Epithelial cell of umbilical artery (primary cell): ENCODE measurements at places on chromosomes 5 and 9. TPM values are rescaled to one million over a fixed set of nuclear protein-coding genes. Genes with fewer than 3 reads are reported as not detected.

Gene PCDH12
- total RNA-seq = 20.5 and 32.1 TPM in 2 replicates

Gene UGT3A2
- total RNA-seq = not detected in 2 replicates

Gene CCL19
- total RNA-seq = not detected in 2 replicates

Gene PCAT7
- total RNA-seq = not detected in 2 replicates

Gene GDF9
- under 0.01 TPM in 1 of 2 replicates, not detected in the other for total RNA-seq

Gene AGXT2
- total RNA-seq = not detected in 2 replicates

Gene ABO
- not detected in 2 replicates for total RNA-seq

Gene ACTBL2
- under 0.01 TPM in 1 of 2 replicates, not detected in the other for total RNA-seq

Gene TLX3
- total RNA-seq = not detected in 2 replicates
